Effector memory CD8-positive, alpha-beta T cell (primary cell): ENCODE measurements at places on chromosomes 6 and 20.

- DNase-seq, result no peak
Measured at GRCh38 chr20:58790454-58790853, 60.2 kb downstream of the GNAS-AS1 start.

DNA sequence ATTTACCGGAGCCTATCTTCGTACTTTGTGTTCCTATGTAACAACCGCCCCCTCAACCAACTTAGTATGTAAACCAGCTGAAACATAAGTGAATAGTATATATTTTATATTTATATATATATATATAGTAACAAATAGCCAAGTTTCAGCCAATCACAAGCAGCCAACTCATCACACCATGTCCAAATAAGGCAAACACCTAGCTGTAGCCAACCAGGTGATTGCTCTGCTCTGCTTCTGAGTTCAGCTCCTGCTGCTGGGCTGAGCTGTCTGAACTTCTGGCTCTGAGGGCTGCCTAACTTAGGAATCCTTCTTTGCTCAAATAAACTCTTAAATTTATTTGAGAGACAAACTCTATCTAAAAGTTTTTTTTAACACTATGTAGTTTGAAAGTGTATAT is 101.6 kb upstream of the SOX4 start:
- no peak for DNase-seq

DNA sequence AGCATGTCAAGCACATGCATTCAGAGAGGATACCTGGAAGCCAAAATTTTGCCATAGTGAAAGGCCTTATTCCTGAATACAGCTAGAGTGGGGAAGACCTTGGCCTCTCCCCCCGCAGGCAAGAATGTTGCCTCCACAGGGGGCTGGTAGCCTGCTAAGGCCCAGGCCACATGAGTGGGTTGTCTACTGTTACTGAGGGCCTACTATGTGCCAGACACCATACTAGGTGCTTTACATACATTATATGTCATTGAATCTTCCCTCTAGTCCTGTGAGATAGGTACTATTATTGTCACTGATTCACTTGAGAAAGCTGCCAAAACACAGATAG is 642 bp upstream of the PI16 start:
- no peak for DNase-seq

DNA sequence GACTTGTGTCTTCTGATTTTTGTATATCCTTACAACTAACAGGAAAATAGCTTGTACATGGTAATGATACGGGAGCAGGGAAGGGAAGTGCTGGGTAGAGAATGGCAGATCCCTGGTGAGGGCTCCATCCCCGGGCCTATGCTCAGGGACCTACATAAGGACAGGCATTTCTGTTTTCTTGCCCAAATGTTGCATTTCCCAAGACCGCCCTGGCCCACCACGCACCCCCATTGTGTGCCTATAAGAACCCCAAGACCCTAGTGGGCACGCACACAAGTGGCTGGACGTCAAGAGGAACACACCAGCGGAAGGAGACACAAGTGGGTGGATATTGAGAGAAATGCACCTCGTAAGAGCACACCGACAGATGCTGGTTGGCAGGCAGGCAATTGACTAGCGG is 616.3 kb upstream of the MAN1A1 start:
- DNase-seq, result no peak

- DNase-seq, result no peak
Measured at GRCh38 chr6:35317483-35318195, 20.0 kb downstream of the DEF6 start.

GRCh38 chr6:158467923-158468322 is 92.0 kb upstream of the TMEM181 start:
- DNase-seq, result no peak

GRCh38 chr6:104888066-104888465 is 28.3 kb upstream of the HACE1 start:
- no peak for DNase-seq

- no peak for DNase-seq
Measured at GRCh38 chr6:162712694-162713093, 14.9 kb downstream of the PRKN start.

GRCh38 chr20:51160821-51161220 is 137.9 kb upstream of the KCNG1 start:
- no peak for DNase-seq

- DNase-seq, result no peak
Measured at GRCh38 chr6:164168595-164168994, 754.1 kb downstream of the QKI start.
